CD8-positive, alpha-beta memory T cell (primary cell): ENCODE measurements at places on chromosomes 12 and 14.

DNA sequence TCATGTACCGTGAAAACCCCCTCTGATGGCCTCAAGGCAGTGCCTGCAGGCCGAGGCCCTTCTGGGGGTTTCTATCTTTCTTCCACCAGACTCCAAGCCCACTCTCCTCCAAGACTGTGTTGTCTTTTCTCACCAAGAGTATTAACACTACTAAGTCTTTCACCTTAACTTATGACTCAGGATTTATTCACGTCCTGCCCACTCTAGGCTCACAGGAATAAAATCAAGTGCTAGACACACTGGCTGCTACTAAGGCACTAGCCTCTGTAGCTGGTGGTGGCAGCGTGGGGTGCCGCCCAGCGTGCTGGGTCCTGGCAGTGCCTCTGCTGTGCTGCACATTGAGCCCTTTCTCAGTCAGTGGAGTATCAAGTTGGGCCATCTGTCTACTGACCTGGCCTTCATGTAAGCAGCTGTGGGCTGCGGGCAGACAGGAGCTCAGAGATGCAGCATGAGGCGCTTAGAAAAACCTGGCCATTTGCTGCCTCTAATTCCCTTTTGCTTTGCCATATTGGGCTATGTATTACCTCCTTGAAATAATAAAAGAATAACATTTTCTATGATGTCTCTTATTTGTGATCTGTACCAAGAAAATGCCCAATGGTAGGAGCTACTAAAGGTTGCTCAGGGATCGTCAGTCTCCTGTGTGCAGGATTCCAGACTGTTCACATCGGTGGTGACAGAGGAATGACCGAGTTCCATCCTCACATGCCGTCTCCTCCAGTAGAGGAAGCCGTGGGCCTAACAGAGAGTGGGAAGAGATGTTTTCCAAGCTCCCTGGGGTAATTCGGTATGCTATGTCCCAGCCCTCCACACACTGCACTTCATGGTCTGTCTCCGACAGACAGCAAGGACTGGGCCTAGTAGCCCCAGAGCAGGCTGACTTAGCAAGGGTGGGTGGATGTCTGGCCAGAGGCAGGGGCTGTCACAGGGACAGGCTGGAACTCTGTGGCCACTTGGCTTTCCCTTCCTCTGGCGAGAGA, 39.9 kb downstream of the MAX start:
- no peak for DNase-seq

- DNase-seq: no peak
Observed at GRCh38 chr14:74459976-74460375, 33.1 kb downstream of the NPC2 start.

GRCh38 chr14:32167907-32168306, 33.9 kb upstream of the RNU6-7 start:
- DNase-seq: no peak

DNA sequence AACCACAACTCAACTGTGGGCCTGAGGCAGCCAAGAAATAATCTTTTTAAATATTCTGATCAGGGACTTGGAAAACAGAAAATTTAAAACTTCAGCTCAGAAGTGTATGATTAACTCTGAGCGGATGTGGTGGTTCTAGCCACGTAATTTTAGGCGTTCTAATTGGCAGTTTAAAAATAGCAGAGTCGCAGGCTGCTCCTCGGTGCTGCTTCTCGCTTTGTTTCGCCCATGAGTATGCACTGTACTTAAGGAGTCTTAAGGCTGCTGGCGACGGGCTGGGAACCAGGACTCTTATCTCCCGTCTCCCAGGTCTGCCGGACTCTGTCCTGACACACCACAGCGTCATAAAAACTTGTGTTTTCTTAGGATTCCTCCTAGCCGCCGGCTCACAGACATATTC, 113.4 kb upstream of the PELI2 start:
- DNase-seq: no peak

GRCh38 chr14:77009014-77009413, 19.5 kb downstream of the IRF2BPL start:
- no peak for DNase-seq

DNA sequence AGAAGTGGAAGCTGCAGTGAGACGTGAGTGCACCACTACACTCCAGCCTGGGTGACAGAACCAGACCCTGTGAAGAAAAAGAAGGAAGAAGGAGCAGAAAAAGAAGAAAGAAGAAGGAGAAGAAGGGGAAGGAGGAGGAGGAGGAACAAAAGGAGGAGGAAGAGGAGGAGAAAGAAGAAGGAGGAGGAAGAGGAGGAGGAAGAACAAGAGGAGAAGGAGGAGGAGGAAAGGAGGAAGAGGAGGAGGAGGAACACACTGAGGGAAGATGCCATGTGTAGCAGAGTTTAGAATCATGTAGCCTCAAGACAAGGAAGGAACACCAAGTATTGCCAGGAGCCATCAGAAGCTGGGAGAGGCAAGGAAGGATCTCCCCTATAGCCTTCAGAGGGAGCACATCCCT, 241.5 kb downstream of the KSR2 start:
- DNase-seq: no peak

- DNase-seq: no peak
Observed at GRCh38 chr14:67501670-67502069, 13.1 kb upstream of the TMEM229B start.

GRCh38 chr14:48738186-48738925, 847.8 kb downstream of the RPS29 start:
- no peak for DNase-seq

DNA sequence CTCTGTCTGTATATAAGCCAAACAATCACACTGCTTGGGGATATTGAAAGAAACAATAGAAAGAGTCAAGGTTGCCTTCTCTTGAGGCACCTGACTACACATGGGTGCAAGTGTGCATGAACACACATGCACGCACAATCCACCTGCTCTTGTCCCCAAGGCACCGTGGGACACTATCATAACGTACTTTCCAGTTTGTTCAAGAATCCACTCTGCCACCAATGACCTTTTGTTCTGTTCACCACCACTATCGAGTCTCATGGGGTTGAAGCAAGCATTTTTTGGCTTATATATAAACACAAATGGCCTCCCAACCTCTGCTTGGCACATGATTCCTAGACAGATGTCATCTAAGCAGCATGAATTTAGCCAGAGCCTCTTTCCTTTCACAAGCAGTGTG, 365.4 kb downstream of the EMP1 start:
- no peak for DNase-seq

DNA sequence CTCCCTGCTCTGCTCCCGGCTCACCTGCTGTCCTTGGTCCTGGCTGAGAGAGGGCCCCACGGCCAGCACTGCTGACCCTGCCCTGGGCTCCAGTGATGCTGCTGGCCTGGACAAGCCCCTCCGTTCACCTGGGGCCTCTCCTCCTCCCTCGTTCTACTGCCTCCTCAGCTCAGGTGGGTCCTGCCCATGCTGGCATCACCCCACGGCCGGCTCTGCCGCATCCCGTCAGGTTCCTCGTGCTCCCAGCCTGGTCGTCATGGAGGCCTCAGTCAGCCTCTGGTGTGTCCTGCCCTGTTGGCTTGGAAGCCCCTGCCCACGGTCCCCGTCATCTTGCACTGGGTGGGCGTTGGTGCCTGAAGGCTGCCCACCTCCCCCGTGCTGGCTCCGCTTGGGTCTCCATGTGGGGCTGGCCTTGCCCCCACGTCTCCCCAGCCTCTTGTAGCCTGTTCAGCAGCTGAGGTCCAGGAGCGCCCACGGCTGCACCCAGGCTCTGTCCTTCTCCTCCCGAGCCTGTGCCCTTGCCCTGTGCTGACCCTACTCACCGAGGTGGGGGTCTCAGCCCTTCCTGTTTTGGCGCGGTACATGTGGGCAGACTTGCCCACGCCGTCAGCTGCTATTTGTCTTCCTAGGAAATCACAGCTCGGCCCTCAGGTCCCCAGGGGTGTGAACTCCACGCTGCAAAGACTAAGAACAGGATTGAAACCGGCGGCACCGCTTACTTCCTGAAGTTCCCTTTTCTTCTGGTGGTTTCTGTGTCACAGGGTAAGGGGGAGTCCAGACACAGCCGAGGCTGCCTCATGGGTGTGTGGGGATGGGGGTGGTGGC, 121.6 kb downstream of the TMEM121 start:
- DNase-seq: no peak

DNA sequence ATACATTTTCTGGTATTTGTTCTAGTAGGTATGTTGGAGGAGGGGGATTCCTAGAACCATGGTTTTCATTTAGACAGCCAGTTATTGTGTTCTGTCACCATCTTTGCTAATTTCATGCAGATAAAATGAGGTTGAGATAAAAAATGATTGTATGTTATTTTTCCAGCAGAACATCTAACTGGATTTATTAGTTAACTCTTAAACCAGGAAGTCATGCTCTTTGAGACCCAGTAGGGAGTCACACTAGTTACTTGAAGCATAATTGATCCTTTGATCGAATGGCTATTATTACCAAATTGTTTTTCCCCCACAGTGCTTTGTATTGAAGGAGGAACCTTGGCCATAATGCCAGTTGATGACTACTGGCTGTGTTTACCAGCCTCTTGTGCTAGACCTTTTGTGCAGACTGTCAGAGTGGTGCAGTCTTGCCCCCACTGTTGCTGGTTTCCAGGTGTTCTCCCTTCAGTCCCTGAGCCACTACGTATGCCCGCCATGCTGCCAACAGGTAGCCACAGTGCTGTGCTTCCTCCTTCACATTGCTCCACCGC, 6.0 kb downstream of the EID3 start:
- no peak for DNase-seq

GRCh38 chr12:67413577-67413976, 144.4 kb downstream of the CAND1 start:
- no peak for DNase-seq

GRCh38 chr12:104790296-104791125, 167.6 kb downstream of the SLC41A2 start:
- DNase-seq: no peak

DNA sequence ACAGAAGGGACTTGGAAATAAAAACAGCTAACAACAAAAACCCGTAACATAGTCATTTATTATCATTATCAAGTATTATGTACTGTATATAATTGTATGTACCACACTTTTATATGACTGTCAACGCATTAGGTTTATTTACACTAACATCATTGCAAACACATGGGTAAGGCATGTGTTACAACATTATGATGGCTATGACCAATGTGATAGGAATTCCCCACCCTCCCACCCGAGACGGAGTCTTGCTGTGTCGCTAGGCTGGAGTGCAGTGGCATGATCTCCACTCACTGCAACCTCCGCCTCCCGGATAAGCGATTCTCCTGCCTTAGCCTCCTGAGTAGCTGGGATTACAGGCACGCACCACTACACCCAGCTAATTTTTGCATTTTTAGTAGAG, 82.6 kb downstream of the ERC1 start:
- DNase-seq: no peak

DNA sequence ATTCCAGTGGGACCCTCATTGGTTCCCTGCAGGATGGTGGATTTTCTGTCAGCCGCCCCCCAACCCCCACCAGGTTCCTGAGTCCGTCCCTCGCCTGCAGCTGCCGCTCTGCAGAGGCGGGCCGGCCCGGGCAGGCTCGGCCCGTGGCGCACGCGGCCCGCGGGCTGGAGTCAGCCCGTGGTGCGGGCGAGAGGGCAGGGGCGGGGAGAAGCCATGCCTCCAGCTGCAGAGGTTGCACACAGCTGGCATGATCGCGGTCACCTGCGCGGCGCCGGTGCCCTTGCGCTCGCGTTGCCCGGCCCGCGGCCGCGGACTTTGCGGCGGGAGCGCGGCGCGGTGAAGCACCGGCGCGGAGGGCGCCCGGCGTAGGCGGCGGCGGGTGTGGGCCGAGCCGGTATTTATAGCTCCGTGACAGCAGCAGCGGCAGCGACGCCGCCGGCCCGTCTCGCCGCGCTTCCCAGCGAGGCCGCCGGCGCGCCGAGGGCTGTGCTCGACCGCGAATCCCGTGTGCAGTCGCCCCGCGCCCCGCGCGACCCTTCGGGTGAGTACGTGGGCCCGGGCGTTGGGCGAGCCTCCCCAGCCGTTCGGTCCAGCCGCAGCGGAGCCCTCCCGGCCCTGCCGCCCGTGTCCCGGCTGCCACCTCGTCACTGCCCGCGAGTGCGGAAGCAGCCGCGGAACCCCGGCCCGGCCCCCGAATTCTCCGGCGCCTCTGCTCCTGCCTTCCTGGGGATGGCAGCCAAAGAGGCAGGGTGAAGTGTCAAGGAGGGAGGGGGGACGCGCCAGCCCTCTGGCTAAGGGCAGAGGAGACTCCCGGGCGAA, at the start of gene TMEM117:
TSS of gene TMEM117 (plus strand) at position 426 of the 819 bp plus-strand sequence.
- DNase-seq: peak; percentile 56

DNA sequence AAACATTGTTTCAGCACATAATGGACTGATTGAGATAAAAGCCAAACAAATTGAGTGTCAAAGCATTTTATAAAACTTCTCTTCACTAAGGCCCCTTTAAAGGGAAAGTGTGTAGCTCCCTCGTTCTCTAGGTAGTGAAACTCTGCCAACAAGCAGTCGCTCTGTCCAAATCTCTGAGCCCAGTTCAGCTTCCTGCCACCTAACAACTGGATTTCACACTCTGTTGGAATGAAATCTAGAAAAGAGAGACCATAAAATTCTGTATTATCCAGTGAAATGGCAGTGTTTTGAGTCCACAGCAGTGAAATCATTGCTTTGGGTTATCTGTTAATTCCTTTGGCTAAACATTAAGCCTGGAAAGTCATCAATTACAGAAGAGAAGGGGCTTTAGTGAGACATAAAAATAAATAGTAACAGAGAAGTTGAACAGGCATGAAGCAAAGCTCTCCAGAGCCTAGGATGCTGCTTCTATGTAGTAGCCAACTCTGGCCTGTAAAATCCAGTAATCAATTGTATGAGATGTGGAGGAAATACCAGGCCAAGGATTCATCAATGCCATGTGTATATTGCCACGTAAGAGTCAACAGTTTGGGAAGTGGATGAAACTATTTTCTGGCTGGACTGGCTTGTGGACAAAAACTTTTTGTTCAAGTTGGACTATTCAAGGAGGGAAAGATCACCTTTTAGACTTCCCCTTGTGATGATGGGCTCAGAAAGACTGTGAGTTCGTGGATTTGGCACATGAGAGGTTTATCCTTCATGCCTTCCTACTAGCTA, 122.5 kb downstream of the WIF1 start:
- DNase-seq: no peak

DNA sequence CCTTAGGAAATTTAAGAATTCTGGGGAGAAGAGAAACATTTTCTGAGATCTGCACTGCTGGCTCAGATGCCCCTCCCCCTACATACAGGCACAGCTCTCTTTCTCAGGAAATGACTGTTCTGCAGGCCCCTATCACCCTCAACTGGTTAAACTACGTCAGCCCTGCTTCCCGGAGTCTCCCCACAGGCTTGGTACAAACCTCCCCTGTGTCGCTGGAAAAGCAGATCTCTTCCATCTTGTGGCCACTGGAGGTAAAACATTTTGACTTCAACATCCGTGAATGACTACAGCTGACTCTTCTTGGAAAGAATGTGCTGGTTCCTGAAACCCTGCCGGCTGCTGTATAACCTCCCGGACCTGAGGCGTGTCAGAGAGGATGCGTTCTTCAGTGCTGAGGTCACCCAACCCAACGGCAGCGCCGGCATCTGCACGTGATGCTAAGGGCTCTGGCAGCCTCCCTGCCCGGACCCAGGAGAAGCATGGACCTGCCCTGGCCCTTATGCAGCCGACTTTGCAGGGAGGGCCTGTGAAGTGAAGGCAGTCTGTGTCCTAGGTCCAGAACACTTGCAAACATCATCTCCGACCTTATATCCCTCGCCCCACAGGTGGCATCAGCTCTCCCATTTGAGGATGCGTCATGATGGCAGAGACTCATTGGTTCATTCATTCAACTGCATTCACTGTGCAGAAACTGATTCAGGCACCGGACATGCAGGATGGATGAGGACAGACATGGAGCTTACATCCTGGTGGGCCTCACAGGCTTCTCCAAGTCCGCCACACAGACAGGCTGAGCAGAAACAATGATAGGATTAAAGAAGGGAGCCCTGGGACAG, 129.2 kb downstream of the GCH1 start:
- DNase-seq: peak; percentile 20

- DNase-seq: no peak
Observed at GRCh38 chr12:24596768-24597388, 352.0 kb downstream of the BCAT1 start.

GRCh38 chr12:107033758-107034739, 47.1 kb upstream of the MTERF2 start:
- no peak for DNase-seq
